ENCODE measurements at places on chromosomes 11 and 22. TPM values are rescaled to one million over a fixed set of nuclear protein-coding genes. Genes with fewer than 3 reads are reported as not detected.
A peak's percentile ranks its signal among the peaks of the same experiment; 100 is the strongest.

DNA sequence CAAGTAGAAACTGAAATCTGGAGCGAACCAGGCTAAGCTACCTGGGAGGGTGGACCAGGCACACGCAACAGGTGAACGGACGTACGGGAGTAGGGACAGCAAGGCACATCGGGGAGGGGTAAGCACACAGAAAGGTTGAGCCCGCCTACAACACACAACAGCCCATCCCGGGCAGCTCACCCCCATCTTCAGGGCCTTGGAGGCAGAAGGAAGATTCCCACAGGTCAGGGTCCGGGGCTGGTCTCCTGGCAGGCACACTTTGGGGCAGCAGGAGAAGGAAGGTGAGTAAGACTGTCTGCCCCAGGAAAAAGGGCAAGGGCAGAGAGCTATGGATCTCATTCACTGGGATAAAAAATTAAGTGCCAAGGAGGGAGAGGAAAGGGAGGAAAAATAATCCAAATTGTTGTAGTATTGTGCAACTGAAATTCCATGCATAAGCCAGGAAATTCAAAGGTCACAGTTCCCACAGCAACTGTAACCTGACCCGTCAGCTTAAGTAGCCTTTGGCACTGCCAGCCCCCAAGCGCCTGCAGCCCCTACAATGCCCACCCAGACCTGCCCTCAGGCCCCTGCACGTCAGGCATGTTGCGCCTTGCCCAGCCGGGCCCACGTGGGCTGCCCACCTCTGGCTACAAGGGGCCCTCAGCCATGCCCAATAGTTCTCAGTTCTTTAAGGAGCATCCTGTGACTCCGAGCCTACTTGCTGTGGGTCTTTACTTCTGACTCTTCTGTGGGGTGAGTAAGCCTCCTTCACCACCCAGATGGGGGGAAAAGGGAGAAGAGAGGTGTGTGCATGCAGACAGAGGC is 51.8 kb downstream of the MICAL3 start:
- DNase-seq = no peak

DNA sequence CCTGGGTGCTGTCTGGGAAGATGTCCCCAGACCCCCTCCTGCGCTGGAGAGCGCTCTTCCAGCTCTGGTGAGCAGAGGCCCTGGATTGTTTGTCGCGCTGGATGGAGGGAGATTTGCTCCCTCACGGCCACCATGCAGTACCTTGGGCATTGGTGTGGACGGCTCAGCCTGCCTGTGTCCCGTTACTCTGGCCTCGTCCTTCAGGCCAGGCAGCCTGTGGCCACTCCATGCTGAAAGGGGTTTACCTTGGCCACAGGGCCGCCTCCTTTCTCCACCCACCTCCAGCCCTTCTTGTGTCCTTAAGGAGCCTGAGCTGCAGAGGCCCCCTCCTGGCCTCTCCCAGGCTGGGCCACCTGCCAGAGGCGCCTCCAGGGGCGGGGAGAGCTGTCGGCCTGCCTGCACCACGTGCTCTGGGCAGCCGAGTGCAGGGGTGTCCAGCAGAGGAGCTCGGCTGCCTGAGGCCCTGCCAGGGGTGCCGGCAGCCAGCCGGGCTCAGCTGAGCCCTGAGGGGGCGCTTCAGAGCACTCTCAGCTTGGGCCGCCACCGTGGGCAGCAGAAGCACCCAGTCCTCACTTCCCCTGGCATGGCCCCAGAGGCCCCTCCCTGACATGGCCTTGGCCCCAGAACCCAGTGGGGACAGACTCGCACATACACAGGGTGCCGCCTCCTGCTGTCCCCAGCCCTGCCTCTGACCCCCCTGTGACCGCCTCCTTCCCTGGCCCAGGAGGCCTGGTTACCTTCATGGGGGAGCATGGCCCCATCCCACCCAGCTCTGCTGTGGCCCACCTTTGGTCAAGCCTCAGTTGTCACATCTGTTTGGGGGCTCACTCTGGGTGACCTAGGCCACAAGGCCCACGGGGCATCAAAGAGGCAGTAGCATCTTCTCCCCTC is 3.4 kb downstream of the CCND1 start:
- no peak for DNase-seq

DNA sequence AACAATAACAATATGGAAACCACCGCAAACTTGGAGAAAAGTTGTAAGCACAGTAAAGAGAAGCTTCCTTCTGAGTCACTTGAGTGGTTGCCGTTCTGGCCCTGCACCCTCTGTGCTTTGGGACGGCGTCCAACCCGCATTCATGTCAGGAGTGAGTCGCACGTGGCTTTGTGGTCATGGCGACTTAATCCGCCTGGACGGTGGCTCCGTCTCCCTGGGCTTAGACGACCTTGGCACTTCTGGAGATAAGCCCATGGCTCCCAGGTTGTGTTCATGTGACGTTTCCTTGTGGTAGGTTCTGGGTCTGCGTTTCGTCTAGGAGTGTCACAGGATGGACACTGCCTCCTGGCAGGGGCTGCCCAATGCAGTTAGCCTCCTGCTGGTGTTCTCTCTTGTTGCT is 40.5 kb downstream of the TPCN2 start:
- no peak for DNase-seq

- DNase-seq = no peak
These were observed 532 bp downstream of the EIF4G2 start for GRCh38 chr11:10808235-10808552.

DNA sequence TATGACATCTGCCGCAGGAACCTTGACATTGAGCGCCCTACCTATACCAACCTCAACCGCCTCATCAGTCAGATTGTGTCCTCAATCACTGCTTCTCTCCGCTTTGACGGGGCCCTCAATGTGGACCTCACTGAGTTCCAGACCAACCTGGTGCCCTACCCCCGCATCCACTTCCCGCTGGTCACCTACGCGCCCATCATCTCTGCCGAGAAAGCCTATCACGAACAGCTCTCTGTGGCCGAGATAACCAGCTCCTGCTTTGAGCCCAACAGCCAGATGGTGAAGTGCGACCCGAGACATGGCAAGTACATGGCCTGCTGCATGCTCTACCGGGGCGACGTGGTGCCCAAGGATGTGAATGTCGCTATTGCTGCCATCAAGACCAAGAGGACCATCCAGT is 16.0 kb downstream of the TUBA8 start:
- no peak for DNase-seq

DNA sequence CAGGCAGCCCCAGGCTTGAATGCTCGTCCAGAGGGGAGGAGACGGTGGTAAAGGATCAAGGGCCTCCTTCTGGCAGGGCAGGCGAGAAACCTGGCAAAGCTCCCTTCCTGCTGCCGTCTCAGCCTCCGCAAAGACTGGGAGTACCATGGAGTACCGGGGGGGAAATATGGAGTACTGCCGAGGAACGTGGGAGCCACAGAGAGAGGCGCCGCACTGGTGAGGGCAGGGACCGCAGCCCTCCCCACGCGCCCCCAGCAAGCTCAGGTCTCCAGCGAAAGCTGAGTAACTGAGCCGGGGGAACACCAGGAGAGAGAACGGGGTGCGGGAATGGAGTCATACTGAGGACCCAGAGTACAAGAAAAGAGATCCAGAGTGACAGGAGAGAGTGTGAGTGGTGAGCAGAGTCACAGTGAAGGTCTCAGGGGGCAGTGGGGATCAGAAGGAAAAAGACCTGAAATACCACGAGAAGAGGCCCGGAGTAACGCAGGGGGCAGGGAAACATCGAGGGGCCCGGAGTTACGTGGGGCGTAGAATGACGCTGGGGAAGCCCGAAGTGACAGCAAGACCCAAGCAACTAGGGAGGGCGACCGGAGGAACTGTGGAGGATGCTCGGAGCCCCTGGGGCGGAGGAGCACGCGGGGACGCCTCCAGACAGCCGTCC is 740 bp downstream of the EML3 start:
- DNase-seq = no peak

DNA sequence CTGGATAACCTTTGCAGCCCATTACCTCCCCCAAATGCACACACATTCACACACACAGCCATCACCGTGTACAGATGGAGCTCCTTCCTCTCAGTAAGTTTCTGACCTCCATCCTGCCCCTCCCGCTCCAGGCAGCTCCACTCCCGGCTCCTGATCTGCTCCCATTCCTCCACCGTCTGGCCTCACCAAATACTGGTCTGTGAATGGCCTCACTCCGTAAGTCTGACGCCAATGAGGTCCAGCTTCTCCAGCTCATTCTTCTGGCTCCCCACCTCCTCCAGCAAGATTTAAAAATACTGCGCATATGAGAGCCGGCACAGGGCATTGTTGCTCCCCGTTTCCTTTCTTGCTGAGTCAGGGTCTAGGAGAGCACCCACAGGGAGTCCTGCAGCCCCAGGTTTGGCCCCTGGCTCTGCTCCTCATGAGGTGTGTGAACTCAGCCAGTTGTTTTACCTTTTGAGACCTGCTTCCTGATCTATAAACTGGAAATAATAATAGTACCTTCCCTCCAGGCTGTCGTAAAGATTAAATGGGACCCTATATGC is 14.0 kb upstream of the TUB start:
- DNase-seq = peak; percentile 47

DNA sequence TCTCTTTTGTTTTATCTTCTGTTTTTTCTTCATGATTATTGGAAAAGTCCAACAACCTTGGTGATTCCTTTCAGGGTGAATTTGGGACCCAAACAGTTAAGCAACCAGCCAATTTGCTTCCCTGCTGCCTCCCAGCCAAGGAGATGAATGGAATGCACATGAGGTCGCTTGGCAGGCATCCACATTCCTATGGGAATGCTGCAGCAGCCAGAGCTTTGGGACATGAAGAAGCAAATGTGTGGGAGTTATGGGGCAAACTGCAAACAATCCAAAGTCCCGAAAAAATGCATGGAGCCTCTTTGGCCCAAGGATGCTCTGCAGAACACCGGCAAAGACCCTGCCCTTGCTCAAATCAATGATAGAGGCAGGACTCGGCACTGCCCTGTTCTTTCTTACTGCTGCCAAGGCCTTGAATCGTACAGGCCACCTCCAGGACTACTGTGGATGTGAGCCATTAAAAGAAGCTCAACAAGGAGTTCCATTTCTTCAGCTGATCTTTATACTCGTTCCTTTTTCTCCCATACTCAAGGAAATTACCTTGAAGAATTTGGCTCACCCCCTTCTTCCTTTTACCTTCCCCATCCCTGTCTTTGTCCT is 117.3 kb upstream of the TEAD1 start:
- DNase-seq = peak; percentile 51

GRCh38 chr11:119316016-119316728 is 758 bp downstream of the MCAM start:
- DNase-seq = no peak

GRCh38 chr11:63586451-63587166 is 23.4 kb upstream of the PLAAT2 start:
- DNase-seq = no peak

- peak; percentile 82 for DNase-seq
These were observed at the start of gene HOATZ for GRCh38 chr11:111514216-111515031. HOATZ (plus strand) TSS chr11:111514778; CDS start chr11:111514785, 7 bp downstream.

DNA sequence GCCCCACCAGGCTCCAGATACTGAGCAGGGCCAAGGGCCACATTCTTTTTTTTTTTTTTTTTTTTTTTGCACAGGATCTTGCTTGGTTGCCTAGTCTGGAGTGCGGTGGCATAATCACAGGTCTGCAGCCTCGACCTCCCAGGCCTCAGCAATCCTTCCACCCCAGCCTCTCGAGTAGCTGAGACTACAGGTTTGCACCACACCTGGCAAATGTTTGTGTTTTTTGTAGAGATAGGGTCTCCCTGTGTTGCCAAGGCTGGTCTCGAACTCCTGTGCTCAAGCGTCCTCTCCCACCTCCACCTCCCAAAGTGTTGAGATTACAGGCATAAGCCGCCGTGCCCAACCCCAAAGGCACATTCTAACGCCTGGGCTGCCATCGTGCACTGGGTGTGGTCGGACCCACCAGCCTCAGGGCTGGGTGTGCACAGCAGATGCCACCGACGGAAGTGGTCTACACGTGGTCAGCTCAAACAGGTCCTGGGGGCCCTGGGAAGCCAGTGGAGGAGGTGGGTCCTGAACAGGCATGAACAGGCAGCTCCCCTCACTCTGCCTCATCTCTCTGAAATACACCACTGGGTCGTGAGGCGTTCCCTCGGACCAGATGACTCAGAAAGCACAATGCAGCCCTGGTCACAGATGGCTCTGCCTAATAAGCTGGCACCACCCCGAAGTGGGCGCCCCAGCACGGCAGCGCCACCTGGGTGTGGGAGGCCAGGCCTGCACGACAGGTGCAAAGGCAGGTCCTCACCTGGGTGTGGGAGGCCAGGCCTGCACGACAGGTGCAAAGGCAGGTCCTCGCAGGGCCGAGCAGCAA is 5.1 kb upstream of the B4GALNT4 start:
- DNase-seq = peak; percentile 89

Gene FADS2
- polyA plus RNA-seq = 701 TPM

Gene RASGRP2
- 45.7 TPM for polyA plus RNA-seq

All from H1 (cell line).